Stimulated activated CD8-positive, alpha-beta memory T cell treated with anti-CD3 and anti-CD28 coated beads, Interleukin-4, amount 100 ng/mL, for 1 hour (primary cell): ENCODE measurements at places on chromosomes 3 and 15.

DNA sequence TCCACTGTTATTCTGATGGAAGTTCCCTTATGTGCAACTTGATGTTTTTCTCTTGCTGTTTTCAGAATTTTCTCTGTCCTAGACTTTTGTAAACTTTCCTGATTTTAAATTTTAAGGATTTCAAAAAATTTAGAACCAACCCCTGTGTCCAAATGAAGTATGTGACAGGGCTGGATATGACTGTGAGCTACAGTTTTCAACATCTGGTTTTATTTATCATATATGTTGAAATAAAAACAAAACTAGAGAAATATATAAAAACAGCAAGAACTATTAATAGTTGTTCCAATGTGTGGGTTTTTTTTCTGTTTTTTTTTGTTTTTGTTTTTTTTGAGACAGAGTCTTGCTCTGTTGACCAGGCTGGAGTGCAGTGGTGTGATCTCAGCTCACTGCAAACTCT, 47.4 kb upstream of the PSMD6 start:
- no peak for DNase-seq

DNA sequence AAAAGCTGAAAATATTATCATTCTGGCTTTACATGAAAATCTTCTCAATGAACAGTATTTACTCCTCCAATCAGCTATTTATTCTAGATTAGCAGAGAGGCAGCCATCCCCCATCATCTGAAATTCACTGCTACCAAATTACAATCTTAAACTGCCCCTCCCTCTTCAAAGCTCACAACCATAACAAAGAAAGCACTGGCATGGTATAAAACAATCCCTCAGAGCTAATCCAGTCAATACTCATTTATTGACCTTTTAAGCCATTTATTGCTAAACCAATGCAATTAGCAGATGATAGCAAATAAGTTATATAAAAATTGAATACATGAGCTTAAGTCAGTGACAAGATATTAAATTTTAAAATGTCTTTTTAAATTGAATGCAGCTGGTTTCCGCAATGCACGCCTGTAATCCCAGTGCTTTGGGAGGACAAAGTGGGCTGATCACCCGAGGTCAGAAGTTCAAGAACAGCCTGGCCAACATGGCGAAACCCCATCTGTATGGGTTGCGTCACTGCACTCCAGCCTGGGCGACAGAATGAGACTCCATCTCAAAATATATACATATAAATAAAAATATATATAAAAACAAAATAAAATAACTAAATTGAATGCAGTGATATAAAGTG, 12.1 kb downstream of the SLC4A7 start:
- no peak for DNase-seq

- no peak for DNase-seq
Measured at GRCh38 chr15:92578096-92578835, 77.3 kb downstream of the FAM174B start.

DNA sequence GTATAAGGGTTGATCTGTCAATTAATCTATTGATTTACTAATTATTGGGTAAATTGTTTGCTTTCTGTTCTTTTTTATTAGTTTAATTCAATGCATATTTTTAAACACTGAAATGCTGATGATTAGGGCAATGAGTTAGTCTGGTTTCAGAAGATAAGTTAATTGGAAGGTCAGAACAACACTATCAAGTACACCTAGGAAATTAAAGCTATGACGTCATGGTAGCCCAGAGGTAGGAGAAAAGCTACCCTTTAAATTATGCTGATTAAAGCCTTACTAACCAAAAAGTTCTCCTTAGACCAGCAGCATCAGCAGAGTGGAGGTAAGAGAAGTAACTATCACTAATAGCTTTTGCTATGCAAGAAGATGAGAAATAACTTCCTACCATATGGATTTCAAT, 770.4 kb upstream of the ARPP21 start:
- no peak for DNase-seq

DNA sequence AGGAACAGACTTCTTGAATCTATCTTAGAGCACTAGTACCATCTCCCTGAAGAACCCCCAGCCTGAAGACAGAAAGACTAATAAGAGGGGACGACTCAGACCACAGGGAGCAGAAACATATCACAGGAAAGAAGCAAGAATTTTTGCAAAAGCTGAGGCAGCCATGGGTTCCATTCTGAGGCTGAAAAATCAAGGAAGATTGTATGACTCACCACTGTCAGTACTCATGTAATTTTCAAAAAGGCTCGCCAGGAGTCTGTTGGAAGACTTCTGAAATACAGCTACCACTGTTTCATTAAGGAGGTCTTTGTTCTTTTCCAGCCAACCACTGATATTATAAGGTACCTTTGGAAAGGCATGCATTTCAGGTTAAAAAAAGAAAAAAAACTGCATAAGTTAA, 47.5 kb downstream of the MYH15 start:
- DNase-seq = no peak

GRCh38 chr15:86553108-86553507, 473.4 kb downstream of the AGBL1 start:
- no peak for DNase-seq

DNA sequence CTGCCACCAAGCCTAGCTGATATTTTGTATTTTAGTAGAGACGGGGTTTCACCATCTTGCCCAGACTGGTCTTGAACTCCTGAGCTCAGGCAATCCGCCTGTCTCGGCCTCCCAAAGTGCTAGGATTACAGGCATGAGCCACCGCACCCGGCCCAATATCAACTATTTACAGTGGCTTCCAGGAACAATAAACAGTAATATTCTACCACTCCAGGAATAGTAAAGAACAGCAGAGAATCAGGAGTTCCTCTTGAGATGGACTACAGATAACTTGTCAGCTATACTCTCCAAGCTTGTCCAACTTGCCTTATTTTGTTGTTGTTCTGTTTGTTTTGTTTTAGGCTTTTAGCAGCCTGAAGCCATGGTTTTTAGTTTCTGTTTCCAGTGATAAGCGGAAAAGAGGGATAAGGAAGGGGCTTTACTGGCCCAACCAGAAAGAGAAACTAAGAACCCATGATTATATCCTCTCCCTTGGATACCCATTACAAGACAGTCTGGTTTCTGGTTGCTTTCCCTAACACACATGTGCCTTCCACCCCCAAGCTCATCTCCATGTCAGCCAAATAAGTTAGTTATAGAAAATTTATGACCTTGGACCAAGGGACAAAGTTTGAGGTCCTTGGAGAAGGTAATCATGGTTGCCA, 36.7 kb downstream of the ARHGEF3 start:
- DNase-seq = no peak

GRCh38 chr3:115245438-115245837, 98.3 kb upstream of the ZBTB20 start:
- no peak for DNase-seq

DNA sequence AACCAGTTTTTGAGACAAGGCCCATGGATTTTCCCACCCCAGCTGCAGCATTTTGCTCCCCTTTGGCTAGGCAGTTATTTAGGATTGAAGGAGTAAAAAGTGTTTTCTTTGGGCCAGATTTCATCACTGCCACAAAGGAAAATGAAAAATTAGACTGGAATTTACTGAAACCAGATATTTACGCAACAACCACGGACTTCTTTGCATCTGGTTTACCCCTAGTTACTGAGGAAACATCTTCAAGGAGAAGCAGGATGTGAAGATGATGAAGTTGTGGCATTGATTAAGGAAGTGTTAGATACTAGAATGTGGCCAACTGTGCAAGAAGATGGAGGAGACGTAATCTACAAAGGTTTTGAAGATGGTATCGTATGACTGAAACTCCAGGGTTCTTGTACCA, 165.2 kb upstream of the MYRIP start:
- DNase-seq = no peak

DNA sequence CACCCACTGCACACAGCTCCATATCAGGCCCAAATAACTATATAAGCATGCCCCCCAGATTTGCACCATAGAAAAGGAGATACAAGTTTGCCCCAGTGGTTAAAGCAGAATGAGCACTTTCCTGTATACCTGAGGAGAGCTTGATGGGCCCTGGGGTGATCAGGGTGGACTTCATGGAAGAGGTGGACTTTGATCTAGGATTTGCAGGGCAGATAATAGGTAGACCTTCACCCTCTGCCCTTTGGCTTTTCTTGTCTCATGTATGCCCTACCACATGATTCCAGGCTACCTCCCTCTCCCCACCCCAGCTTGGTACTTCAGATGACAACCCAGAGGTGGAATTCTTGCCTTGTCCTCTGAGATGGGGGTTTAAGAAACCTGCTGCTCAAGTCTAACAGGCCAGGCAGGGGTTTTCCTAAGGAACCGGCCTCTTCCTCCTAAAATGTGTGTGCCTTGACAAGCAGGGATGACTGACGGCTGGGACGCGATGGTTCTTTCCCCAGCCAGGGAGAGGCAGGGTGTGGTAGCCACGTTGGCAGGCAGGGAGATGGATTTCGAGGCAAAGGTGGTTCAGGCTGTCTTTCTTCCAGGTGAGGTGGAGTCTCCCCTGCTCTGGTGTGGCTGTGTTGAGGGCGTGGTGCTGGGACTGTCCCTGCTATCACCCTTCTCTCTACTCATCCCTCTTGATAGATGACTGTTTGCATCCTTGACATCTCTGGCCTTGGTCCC, 6.6 kb upstream of the RHCG start:
- no peak for DNase-seq

- no peak for DNase-seq
Measured at GRCh38 chr3:175512700-175513099, 653.6 kb downstream of the NAALADL2 start.

DNA sequence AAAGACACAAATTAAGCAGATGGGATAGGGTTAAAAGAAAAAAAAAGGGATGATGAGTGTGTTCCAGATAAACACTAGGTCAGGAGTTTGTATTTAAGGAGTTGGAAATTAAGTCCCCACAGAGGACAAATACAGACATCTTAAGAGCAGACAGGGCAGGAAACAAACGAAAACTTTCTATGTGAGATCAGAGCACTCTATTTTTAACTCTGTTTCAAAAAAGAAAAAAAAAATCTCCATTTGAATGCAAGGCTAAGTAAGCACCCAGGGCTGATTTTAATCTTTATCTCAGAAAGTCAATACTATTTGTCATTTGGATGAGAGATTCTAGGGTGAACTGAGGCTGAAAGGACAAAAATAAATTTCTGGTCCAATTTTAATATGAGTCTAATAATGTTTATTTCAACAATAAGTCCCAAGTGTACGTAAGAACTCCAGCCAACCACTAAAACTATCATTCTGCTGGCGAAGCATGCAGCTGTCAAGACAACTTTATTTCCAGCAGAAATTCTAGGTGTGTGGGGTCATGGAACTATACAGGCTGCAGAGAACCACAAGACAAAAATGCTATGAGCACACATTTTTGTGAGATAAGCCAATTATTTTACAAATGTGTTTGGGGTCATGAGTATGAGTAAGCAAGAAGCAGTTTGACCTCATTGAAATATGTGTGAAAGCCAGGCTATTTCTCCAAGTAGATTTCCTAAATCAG, 186.1 kb downstream of the FMN1 start:
- DNase-seq = no peak

DNA sequence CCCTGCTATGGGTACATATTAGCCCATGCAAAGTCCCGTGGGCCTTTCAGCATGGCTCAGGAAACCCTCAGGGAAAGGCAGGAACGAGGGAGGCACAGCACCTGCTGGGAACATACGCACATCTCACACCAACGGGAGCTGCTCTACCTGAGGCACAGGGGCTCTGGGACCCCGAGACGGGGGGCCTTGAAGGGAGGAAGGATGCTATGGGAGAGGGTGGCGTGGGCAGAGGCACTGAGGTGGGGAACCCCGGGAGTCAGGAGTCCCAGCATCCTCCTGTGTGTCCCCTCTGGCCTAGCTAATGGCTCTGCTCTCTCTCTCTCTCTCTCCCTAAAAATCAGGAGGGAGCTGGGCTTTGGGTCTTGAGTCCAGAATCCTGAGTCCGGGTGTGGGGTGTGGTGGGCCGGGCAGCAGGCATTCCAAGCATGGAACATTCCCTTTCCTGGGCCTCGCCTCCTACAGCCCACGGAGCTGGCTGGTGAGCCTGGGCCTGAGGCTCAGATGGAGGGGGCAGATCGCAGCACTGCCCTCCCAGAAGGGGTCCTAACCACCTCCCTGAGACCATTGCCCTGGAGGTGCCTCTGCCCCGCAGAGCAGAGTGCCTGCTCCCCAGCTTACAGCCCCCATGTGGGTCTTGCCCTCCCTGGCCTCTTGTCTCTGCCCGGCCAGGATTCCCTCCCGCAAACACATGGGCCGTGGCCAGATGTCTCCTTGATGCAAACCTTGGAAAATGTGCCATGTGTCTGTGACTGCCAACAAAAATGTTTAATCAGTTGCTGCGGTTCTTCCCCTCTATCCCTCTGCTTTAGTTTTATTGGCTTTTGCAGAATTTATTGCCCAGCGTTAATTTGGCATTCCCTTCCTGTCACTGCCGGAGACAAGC, 101.6 kb downstream of the TMEM266 start:
- no peak for DNase-seq

GRCh38 chr3:184907681-184908649, 96.0 kb downstream of the VPS8 start:
- DNase-seq = no peak

DNA sequence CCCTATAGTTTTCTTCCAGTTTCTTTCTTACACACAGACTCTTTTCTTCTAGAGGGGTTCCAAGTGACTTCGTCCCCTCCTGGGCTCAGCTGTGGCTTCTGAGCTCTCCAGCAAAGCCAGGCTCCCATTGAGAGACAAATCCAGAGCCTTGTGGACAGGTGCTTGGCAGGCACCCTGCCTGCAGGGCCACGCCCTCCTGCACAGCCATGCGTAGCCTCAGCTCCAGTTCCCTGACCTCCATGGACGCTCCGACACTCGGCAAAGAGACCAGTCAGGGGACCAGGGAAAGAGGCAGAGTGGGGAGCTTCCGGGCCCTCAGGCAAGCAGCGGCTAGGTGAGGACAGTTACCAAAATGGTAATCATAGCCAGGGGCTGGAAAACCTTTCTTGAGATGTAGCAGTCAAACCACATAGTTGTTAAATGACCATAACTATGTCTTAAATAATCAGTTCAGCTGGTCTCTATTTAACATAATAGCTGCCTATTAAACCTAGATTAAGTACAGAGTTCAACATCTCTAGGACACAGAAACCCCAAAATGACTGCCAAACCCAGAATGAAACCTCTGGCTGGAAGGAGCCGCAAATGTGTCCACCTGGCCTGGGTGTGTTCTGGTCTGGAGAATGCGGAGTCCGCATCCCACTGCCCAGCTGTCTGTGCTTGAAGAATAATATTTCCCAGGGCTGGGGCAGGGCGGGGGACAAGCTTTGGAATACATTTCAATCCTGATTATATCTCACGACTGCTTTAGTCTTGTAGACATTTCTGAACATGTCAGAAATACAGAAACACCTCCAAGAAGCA, 69.3 kb upstream of the RGMA start:
- no peak for DNase-seq

- DNase-seq = no peak
Measured at GRCh38 chr3:30733209-30733608, 126.8 kb downstream of the TGFBR2 start.
